ENCODE measurements at places on chromosomes 2 and 18.

DNA sequence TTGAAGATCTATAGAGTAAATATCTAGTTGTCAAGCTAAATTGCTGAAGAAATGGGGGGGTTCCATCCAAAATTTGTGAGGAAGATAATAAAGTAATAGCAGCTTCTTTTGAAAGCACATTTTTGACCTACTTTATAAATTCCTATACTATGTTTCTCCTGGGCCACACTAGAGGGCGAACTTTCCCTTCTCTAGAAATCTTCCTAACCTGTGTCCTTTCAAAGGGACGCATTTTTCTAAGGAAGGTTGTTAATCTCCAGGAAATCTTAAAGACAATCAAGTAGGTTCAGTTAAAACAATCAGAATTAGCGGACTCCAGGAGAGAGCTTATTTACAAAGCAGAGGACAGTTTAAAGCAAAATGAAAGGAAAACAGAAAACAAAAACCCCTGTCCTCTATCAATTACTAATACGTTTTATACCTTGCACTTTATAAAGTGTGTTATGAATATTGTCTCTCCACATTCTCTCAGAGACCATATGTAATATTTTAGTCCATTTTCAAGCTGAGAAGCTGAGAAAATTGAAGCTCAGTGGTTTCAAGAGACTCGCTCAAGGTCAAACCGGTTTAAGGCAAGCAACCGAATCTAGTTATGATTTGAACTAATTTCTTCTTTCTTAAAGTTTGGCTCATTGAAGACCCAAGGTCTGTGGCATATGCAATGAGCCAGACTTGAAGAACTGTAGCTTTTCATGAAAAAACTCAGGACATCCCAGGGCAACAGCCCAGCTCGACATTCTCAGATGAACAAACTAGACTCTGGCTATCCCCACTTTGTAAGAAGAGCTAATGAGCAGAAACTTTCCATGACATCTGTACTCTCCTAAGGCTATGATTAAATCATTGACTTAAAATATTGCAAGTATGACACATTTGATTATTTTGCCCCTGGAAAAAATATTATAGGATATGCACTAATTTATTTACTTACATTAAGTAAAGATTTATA, 273.6 kb downstream of the PAX3 start:
- peak; percentile 35 for DNase-seq

GRCh38 chr2:163625632-163626031, 110.2 kb downstream of the FIGN start:
- no peak for DNase-seq

GRCh38 chr2:120421830-120422175, 75.9 kb downstream of the INHBB start:
- no peak for DNase-seq

GRCh38 chr18:77899972-77900754, 650.5 kb downstream of the GALR1 start:
- peak; percentile 90 for DNase-seq

DNA sequence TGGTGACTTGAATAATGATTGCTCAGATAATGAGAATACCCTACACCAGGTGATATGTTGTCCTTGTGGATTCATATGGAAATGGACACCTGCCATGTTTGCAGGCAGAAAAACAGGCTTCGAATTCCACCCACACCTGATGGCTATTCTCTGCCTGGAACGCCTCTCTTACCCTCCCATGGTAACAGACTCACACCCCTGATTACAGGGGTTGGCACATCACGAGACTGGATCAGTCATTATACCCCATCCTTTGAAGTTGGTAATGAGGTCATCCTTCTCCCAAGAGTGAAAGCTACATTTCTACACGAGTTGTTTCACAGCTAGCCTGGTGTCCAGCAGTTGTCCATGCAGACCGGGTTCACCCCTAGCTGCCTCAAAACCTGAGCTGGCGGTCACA, 71.4 kb upstream of the MBOAT2 start:
- DNase-seq = no peak

- DNase-seq = peak; percentile 54
These were observed 44.3 kb upstream of the CAB39 start for GRCh38 chr2:230668184-230668938.

- no peak for DNase-seq
These were observed 335.5 kb downstream of the INSIG2 start for GRCh38 chr2:118423776-118424175.

DNA sequence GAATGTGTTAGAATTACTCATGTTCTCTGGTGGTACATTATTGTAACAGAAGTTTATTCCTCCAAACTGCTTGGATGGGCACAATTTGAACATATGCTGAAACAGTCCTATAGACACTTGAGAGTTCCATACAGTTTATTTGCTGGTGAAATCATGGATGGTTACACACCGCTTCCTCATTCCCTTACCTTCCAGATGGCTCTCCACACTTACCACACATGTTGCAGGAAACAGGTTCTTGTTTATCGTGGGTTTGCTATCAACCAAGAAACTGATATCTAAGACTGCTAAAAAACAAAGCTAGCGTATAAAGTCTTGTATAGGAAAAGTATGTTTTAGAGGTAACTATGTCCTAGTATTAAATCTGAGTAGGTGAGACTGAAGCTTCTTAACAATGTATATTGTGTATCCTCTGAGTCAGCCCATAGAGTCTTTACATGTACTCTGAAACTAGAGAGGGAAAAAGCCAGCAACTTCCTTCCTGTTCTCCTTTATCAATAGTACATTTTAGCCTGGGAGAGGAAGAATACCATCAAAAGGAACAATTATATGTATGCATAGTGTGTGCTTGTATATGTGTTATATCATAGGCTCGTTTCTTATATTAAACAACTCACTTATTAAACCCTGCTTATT, 313.1 kb downstream of the PLCL1 start:
- DNase-seq = no peak

- DNase-seq = no peak
These were observed 44.5 kb downstream of the METTL8 start for GRCh38 chr2:171389325-171389724.

- DNase-seq = no peak
These were observed 60.3 kb upstream of the LYPD6B start for GRCh38 chr2:148978026-148978685.

- no peak for DNase-seq
These were observed 100.2 kb upstream of the MYCN start for GRCh38 chr2:15840148-15840547.

GRCh38 chr2:161703863-161704262, 79.6 kb downstream of the SLC4A10 start:
- no peak for DNase-seq

GRCh38 chr2:162967811-162968210, 129.2 kb upstream of the KCNH7 start:
- no peak for DNase-seq

GRCh38 chr18:63433334-63433866, 11.1 kb upstream of the VPS4B start:
- DNase-seq = no peak

DNA sequence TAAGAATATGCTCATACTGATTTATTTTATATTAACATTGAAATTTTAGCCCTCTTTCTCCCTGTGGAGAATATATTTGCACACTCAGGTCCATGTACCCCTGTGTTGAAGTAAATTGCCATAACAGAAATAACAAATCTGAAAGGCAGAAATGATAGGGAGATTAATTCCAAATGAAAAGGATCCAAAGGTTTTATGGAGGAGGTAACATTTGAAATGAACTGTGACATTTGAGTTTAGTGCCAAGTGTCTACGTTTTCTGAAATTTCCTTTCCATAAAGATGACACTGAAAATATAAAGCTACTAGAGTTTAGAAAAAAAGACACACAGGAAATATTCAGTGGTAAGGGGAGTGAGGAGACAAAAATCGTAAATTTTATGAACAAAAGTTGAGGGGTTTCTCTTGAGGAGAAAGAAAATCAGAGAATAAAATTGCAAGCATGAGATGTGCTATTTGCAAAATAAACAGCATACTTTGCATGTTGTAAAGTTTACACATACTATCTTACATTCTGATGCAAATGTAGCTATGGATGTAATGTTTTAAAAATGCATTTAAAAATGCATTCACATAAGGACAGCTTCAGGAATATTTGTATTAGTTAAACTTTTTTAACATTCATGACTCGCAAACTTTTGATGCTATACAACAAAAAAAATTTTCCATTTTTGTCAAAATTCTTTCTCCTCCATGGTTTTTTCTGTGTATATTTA, 69.5 kb downstream of the BAZ2B start:
- no peak for DNase-seq

DNA sequence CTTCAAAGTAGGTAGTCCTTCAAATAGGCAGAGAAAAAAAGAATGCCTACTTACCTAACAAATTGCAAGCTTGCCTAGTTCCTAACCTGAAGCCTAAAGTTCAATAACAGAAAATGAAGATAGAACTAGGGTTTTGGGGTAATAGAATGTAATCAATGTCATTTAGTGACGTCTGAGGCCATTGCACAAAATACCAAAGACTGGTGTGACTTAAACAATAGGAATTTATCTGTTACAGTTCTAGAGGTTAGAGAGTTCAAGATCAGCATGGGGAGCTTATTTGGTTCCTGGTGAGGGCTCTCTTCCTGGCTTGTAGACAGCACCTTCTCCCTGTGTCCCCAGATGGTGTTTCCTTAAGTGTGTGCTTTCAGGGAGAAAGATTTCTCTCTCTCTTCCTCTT, 4.7 kb upstream of the NPC1 start:
- no peak for DNase-seq

DNA sequence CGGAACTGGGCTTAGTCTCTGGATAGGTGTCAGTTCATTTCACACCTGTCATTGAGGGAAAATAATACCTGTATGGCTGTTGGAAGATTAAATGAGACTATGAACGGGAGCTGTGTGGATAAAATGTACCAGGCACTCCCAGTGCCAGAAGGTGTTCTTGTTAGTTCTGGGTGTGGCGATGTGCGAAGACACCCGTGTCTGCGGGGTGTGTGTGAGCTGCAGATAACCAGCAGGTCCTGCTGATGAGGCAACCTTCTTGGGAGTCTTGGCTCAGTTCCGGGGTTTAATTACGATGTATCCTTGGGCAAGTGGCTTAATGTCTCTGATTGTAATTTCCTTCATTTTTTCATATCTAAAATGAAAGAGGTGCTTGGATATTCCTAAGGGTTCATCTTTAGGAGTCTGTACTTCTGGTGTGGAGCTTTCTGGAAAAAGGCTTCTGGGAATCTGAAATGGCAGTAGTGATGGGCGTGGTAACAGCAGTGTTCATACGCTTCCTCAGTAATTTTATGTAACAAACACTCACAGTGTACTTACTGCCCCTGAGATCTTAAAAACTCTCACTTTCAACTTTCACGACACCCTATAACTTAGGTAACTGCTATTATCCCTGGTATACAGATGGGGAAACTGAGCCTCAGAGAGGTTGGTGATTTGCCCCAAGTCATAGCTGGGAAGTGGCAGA, 35.0 kb downstream of the NEDD4L start:
- no peak for DNase-seq

- DNase-seq = no peak
These were observed 535.2 kb downstream of the TDRD15 start for GRCh38 chr2:21658907-21659477.

GRCh38 chr2:213150315-213151097, 906 bp downstream of the IKZF2 start:
- DNase-seq = no peak

DNA sequence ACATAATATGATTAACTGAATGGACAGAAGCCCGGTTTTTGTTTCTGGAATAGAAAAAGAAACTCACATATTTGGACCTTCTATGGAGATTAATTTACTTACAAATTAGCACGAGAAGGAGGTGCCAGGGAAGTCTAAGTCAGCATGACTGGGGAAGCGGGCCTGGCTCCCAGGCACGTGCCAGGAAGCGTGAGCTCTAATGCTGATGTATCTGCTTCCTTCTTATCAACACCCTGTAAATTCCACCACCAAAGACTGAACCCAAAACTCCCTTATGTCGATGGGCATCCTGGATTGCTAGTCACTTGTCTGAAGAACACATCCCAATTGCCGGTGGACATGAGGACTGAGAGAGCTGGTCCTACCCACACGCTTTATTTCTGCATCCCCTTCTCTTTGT, 134.5 kb downstream of the GALNT14 start:
- DNase-seq = no peak

GRCh38 chr18:6865251-6865650, 135.7 kb downstream of the ARHGAP28 start:
- no peak for DNase-seq

- no peak for DNase-seq
These were observed 144.8 kb upstream of the GLI2 start for GRCh38 chr2:120590841-120591240.

DNA sequence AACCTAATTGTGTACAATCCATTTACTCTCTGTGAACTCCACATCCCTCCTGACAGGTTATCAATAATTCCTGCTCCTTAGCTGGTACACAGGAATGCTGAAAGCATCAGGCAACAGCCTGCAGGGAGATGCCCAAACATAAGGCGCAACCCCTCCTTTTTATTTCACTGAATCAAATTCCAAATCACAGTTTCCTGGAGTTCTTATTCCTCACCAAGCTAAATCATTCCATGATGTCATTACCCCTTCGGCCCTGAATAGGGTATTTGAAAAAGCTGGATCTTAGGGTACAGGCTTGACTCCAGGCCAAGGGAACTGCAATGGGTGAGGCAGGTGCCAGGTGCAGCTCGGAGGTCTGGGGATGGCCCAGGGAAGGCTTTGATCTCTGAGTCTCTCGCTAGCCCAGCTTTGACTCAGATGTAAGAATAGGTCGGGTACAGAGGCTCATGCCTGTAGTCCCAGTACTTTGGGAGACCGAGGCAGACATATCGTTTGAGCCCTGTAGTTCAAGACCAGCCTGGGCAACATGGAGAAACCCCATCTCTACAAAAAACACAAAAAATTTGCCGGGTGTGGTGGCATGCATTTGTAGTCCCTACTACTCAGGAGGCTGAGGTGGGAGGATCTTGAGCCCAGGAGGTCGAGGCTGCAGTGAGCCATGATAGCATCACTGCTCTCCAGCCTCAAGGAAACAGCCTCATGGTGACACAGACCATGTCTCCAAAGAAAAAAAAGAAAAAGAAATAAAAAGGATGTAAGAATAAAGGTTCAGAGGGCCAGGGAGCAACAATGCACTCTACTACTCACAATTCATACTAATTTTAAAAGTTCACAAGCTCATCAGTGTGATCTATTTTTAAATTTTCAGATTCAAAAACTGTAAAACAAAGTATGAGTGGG, 6.8 kb downstream of the FHL2 start:
- no peak for DNase-seq

- no peak for DNase-seq
These were observed 335.8 kb downstream of the SMAD2 start for GRCh38 chr18:47594621-47595086.

- DNase-seq = no peak
These were observed 11.8 kb upstream of the CDC42EP3 start for GRCh38 chr2:37683241-37683640.

DNA sequence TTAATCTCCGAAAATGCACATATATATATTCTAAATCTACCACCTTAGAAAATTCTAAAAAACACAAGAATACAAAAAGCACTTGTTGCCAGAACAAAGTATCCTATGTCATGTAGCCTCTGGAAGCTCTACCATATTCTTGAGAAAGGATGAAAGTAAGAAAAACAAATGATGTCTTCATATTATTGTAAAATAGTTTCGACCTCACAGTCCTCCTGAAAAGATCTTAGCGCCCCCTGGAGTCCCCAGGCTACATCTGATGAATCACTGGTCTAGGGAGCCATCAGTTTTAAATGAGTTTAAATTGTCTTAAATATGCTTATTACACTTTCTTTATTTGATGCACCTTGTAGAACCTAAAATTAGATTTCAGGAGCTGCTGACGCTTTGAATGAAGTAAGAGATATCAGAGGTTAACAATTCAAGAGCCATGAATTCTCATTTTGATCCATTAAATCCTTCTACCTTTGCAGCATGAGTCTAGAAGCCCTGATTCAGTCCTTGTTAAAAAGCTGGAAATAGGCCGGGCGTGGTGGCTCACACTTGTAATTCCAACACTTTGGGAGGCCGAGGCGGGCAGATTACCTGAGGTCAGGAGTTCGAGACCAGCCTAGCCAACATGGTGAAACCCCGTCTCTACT, 138.8 kb downstream of the MCFD2 start:
- peak; percentile 56 for DNase-seq

Data from urothelium cell line (cell line).